ENCODE measurements at places on chromosomes 3 and 15.

- no peak for DNase-seq
Observed at GRCh38 chr15:95857758-95858157, 472.7 kb upstream of the NR2F2 start.

DNA sequence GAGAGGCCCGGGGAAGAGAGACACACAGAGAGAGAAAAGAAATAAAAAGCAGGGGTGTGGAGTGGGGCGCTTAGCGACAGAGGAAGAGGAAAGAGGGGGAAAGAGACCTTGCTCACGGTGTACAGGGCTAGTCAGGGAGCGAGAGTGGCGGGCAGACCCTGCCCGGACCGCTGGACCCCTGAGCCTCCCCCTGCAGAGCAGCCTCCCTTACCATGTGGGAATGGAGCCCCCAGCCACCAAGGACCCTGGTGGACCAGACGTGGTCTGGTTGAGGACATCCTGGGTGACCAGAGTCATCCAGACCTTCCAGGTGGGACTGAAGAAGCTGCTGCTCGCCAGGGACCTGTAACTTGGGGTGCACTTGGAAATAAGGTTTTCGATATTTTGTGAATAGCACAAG lies 129.6 kb downstream of the CHSY1 start:
- no peak for DNase-seq

- no peak for DNase-seq
Observed at GRCh38 chr3:9951126-9951525, 1.1 kb downstream of the PRRT3 start.

DNA sequence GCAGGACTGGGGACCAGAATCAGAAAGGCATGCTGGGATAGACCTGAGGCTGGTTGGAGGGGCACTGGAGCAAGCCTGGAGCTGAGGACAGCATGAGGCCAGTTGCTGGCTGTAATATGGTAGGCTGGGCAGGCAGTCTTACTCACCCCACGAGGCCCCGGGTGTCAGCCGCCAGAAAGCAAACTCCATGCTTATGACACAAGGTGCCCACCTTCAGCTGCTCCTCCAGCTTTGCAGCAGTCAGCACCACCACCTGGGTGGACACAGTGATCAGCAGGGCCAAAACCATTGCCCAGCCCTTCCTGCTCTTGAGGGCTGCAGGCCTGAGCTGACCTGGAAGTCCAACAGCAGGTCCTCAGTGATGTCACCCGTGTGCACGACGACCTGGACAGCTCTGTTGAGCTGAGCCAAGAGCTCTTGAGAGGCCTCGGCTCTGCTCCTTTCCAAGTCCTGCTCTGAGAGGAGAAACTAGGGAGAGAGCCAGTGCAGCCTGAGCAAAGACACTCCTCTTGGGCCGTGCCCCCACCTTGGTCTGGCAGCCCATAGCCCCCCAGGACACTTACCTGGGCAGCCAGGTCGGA lies 747 bp downstream of the UBA7 start:
- DNase-seq = no peak

DNA sequence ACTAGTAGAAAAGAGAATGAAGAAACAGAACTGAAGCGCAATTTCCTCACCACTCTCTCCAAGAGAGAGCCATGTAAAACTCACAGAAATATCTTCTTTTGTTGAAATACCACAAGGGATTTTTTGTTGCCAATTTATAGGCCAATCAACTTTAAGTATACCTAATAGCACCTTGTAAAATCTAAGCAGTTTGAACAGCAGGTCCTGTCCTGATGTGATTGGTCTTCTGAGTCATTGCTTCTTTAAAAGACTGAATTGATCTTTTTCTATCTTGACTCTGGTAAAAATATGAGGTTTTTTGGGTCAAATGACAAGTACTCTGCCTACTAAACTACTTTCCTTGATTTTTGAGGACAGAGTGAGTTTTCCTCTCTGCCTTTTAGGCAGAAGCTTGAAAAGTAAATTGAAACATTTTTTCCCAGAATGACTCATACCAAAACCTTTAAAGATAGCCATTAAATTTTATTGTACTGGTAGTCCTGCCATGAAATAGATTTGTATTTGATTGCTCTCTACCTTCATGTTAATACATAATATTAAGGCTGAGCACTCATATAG lies 343.9 kb upstream of the CBLB start:
- DNase-seq = no peak

DNA sequence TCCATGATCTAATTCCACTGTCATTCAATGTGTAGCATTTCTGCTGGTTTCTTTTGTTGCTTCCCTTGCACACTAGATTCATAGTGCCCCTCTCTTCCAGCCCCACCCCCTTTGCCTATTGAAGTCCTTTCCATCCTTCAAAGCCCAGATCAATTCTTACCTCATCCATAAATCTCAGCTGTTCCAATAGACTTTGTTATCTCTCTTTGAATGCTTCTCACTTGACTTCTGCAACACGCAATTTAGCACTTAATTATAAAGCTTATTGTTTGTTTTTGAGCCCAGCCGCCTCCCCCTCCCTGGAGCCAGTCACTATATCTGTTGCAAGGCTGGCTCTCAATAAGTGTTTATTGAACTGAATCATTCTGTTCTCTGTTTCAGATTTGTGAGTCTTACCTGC lies 174.6 kb upstream of the TBL1XR1 start:
- no peak for DNase-seq

- no peak for DNase-seq
Observed at GRCh38 chr3:71210257-71211007, 373.1 kb downstream of the FOXP1 start.

DNA sequence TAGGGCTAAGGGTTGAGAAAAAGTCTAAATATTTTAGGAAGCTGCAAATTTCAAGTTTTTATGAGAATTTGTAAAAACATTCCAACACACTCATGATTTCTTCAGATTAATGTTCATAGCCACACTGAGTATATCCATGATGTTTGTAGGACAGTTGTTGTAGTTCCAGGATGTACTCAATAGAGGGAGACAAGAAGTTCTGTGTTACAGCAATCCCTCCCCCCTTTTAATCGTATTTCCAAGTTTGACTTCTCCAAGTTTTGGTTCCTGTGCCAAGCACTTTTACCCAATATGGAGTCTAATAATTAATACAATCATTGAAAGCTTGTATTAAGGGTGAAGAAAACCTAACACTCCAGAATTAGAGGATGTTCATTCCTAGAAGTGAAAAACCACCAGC lies 143.4 kb downstream of the FEZF2 start:
- no peak for DNase-seq

GRCh38 chr3:169615833-169616232 lies 47.7 kb downstream of the MECOM start:
- DNase-seq = no peak

DNA sequence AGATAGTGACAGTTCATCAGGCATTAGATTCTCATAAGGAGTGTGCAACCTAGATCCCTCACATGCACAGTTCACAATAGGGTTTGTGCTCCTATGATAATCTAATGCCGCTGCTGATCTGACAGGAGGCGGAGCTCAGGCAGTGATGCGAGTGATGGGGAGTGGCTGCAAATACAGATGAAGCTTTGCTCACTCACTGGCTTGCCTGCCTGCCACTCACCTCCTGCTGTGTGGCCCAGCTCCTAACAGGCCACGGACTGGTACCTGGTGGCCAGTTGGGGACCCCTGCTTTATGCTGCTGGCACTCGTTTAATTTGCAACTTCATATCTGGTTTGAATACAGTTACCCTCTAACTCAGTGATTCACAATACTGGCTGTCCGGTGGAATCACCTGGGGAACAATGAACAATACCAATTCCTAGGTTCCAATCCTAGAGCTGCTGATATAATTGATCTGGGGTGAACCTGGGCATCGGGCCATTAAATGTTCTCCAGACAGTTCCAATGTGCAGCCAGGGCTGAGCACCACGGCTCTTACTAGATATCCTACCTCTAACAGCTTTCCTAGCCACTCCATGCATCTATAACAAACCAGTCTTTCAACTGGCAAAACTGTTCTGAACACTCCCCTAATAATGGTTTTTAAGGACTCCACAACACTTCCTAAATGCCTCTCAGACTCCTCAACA lies 131.4 kb downstream of the ATP1B3 start:
- DNase-seq = no peak

DNA sequence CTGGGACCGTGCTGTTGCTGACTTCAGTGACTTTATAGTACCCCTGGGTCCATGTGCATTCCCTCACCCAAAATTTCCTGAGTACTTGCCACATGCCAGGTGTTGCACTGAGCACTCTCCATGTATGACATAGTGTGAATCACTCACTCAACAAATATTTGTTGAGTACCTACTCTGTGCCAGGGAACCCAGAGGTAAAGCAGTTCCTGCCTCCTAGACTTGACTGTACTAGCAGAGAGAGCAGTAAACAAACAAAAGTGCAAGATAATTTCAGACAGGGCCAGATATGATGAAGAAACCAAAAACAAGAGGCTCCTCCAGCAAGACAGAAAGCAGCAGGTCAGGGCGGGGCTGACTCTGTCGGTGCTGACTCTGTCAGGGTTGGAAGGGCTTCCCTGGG lies 12.2 kb downstream of the TGM4 start:
- DNase-seq = no peak

- no peak for DNase-seq
Observed at GRCh38 chr3:23810343-23811184, 4.8 kb downstream of the UBE2E1 start.

GRCh38 chr3:39804951-39805350 lies 4.5 kb upstream of the MYRIP start:
- DNase-seq = no peak

GRCh38 chr3:119642746-119643473 lies 17.5 kb downstream of the POPDC2 start:
- DNase-seq = no peak

DNA sequence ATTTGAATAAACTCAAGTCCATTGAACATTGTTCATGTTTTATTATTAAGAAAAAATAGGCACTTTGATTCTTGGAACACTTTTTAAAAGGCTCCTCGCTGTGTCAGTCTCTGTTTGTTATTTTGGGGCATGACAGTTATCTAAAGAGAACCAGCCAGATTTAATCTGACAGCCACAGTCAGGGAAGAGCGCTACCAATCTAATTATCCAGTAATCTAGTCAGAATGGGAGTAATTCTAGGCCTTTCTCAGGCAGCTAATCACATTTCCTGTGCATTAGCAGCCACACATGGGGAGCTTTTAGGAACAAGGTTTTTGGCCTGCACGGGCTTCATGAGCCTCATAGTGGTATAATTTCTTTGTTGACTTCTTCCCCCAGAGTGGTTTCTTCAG lies 362.2 kb downstream of the RBMS3 start:
- no peak for DNase-seq

DNA sequence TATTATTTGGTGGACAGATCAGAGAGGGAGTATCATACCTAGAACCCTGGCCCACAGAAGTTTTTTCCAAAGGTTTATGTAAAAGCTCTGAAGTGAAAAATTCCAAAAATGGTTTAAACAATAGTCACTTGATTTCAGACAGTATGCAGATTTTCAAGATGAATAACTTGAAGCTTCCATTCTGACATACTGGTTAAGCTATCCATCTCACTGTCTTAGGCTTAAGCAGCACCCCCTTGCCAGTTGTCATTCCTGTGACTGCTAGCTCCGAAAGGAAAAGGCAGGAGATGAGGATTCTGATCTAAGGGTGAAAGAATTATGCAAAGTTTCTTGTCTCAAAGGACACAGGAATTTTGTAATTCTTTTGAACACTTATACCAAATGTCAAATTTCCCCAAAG lies 337.5 kb upstream of the THBS1 start:
- no peak for DNase-seq

DNA sequence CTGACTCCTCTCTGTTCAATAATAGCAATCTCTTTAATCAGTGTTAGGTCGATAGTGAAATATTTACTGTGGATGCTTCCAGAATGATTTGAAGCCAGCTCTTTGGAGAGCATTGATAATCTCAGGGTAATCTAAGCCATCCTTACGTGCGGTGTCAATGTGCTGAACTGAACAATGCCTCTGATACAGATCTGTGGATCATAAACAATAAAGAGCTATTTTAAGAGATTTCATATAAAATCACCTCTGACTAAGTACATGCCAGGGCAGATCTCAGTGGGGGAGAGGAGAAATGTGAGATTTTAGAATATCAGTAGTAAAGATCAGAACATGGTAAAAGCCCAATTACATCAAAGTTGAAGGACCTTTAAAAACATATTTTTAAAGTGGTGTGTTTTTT lies 319.3 kb upstream of the GBE1 start:
- no peak for DNase-seq

- DNase-seq = no peak
Observed at GRCh38 chr15:56887782-56888438, 30.5 kb upstream of the TCF12 start.

DNA sequence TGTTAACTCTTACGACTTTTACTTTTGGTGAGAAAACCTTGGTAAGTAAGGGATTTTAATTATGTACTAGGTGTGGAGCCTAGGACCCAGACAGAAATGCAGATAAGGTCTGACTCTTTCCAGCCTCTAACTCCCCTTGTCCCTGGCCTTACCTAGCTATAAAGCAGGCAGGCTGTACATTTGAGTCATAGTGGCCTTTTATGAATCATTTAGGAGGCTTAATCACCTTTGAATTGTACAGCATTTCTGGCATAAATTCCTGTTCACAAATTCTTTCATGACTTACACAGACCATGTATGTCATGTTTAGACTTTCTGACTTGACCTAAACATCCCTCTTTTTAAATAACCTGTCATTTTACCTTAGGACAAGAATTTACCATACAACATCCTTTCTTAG lies 47.4 kb downstream of the CHCHD4 start:
- DNase-seq = no peak

DNA sequence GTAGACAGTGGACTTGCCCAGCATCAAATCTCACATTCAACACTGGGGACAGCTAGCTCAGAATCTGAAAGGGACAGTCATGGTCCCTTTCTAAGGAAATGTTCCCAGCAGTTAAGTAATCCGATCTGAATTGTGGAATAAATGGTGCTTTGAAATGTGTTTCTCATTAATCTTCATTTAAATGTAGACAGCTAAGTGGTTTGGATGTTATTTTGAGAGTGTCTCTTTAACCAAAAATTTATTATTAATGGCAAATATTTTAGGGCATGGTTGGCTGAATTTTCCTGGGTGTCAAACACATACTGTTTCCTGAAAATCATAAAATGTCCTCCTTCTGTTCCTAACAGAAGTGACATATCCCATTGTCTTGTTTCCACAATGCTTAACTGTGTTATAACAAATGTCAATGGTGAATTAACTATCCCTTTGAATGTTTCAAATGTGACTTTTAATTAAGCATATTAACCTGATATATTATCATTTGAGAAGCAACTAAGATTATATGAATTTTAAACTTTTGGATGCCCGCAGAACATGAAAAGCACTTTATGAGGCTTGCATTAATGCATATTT lies 210.8 kb downstream of the CHST2 start:
- DNase-seq = no peak
